Heart right ventricle (tissue), 16 donors: ENCODE measurements at places on chromosomes 3 and 15. TPM values are rescaled to one million over a fixed set of nuclear protein-coding genes. Genes with fewer than 3 reads are reported as not detected.

GRCh38 chr3:115960799-115961198 lies 337.5 kb downstream of the GAP43 start:
- no peak overlapping the region for H3K4me3 ChIP-seq
- H3K4me1 ChIP-seq = no peaks in the 10 kb centered on the region
- no peaks in the 10 kb centered on the region for H3K36me3 ChIP-seq
- H3K27me3 ChIP-seq = no peaks in the 10 kb centered on the region

DNA sequence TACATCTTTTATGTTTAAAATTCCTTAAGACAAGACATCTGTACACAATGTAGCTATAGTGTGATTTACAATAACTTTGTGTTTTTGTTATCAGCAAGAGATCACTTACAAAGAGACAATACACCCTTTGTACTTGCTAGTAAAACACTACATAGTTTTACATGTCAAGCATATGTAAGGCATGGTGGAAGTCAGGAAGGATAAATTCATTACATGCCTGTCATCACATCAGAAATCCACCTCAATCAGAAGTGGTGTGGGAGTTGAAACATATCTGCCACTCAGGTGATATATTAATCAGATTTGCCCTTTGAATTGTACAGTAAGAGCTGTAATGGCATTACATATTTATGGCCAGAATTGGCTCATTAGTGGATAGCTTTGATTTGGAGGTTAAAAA lies 95.5 kb downstream of the MBNL1 start:
- H3K36me3 ChIP-seq = no peaks in the 10 kb centered on the region
- DNase-seq = no peak
- H3K27me3 ChIP-seq = no peaks in the 10 kb centered on the region

GRCh38 chr3:186406669-186407635 lies 44.9 kb upstream of the DGKG start:
- no peaks in the 10 kb centered on the region for H3K36me3 ChIP-seq
- peak overlapping the region; percentile 78 for H3K27ac ChIP-seq
- H3K4me1 ChIP-seq = peaks cover 20% of the 10 kb centered on the region
- H3K27me3 ChIP-seq = no peaks in the 10 kb centered on the region
- H3K4me3 ChIP-seq = no peak overlapping the region

DNA sequence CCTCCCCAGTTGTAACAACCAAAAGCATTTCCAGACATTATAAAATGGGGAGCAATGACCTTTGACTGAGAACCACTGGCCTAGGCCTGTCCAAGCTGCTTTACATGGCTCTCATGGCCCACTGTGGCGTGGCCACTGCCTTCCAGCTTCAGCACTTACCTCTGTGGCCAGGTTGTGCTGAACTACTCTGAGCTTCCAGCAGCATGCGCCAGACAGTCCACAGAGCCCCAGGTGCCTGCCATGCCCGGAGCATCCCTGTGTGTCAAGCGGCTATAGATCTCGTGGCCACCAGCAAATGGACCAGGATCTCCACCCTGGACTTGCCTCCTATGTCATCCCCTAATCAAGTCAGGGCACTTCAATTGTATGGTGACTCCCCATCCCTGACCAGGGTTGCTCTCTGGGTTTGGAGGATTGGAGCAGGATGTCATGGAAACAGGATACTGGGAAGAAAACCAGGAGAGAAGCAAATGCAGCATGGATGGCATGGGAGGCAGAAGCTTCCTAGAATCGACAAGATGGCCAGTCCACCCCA lies 199.7 kb downstream of the UACA start:
- peaks cover 7% of the 10 kb centered on the region for H3K4me1 ChIP-seq
- DNase-seq = no peak
- peaks cover 13% of the 10 kb centered on the region for H3K27me3 ChIP-seq
- no peaks in the 10 kb centered on the region for H3K36me3 ChIP-seq
- no peak overlapping the region for H3K27ac ChIP-seq
- no peak overlapping the region for H3K4me3 ChIP-seq

GRCh38 chr3:10262027-10262426 lies 13.8 kb downstream of the TATDN2 start:
- DNase-seq = no peak
- peaks cover 89% of the 10 kb centered on the region for H3K36me3 ChIP-seq
- H3K27ac ChIP-seq = no peak overlapping the region
- no peaks in the 10 kb centered on the region for H3K27me3 ChIP-seq
- H3K4me3 ChIP-seq = no peak overlapping the region

- no peaks in the 10 kb centered on the region for H3K36me3 ChIP-seq
- H3K4me1 ChIP-seq = peaks cover 57% of the 10 kb centered on the region
- no peaks in the 10 kb centered on the region for H3K27me3 ChIP-seq
- peak; percentile 53 for DNase-seq
These were observed 145.4 kb downstream of the KLHL25 start for GRCh38 chr15:85649372-85649771.

- H3K4me3 ChIP-seq = no peak overlapping the region
- H3K27ac ChIP-seq = peak overlapping the region; percentile 78
- H3K36me3 ChIP-seq = no peaks in the 10 kb centered on the region
- peak; percentile 85 for DNase-seq
- H3K4me1 ChIP-seq = no peaks in the 10 kb centered on the region
These were observed 24.4 kb upstream of the FRMD4B start for GRCh38 chr3:69410301-69410700.

DNA sequence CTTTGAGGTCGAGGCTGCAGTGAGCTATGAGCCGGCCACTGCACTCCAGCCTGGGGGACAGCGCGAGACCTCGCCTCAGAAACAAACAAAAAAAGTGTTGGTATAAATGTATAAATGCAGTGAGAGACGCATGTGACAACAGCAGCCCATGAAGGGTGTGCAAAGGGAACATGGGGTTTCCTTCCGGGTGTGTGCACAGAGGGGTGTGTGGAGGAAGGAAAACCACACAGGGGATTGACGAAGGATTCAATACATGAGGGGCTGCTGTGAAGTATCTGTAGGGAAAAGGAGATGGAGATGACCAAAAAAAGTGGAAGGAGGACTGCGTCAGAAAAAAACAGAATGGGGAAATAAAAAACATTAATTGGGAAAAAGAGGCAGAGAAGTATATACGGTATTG lies 1.1 kb downstream of the MTFMT start:
- no peaks in the 10 kb centered on the region for H3K27me3 ChIP-seq
- H3K27ac ChIP-seq = peak overlapping the region; percentile 42
- no peaks in the 10 kb centered on the region for H3K36me3 ChIP-seq

- no peaks in the 10 kb centered on the region for H3K36me3 ChIP-seq
- no peaks in the 10 kb centered on the region for H3K27me3 ChIP-seq
- no peak overlapping the region for H3K27ac ChIP-seq
- no peak overlapping the region for H3K4me3 ChIP-seq
These were observed 292.5 kb upstream of the SATB1 start for GRCh38 chr3:18717598-18717997.

GRCh38 chr15:93895976-93896770 lies 335.2 kb upstream of the MCTP2 start:
- no peak overlapping the region for H3K4me3 ChIP-seq
- DNase-seq = no peak
- no peaks in the 10 kb centered on the region for H3K4me1 ChIP-seq
- H3K27ac ChIP-seq = no peak overlapping the region

GRCh38 chr3:37990527-37990926 lies at the start of gene VILL:
Gene VILL, plus strand, starts transcription at chr3:37990786. Its CDS starts 2,887 bp downstream, at chr3:37993673.
- DNase-seq = no peak
- H3K27ac ChIP-seq = no peak within 1 kb of the TSS
- peaks cover 38% of the 10 kb centered on the region for H3K4me1 ChIP-seq
- H3K4me3 ChIP-seq = no peak within 1 kb of the TSS

DNA sequence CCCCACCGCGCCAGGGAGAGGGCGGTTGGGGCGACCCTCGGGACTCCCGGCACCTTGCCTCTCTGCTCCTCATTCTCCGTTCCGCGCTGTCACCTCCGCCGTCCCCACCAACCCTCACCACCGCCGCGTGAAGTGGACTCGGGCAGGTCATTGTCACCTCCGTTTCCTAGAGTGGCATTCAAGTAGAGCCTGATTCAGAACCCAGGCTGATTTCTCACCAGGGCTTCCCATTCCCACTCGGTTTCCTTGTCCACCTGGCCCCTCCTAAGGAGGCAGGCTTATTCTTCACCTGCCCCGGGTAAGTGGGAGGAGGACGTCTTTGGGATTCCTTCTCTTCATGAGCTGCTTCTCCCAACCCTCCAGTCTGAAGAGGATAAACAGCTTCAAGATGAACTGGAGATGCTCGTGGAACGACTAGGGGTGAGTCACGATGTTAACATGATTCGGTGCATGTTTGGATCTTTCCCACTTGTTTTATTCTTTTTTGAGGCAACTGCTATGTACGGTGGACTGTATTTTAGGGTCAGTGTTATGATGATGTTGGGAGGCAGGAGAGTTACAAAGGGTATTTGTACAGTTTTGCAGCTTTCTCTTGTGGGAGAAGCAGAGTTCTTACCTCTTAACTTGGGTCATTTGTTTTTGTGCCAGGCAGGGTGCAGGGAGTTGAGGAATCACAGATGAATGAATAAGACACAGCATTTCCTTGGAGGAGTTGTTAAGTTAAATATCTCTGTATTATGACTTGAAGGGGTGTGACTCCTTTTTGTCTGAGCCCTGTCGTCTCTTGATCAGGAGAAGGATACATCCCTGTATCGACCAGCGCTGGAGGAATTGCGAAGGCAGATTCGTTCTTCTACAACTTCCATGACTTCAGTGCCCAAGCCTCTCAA lies 692 bp downstream of the PSMD2 start:
- peak overlapping the region; percentile 96 for H3K4me3 ChIP-seq
- H3K36me3 ChIP-seq = peaks cover 20% of the 10 kb centered on the region
- H3K4me1 ChIP-seq = peaks cover 5% of the 10 kb centered on the region

DNA sequence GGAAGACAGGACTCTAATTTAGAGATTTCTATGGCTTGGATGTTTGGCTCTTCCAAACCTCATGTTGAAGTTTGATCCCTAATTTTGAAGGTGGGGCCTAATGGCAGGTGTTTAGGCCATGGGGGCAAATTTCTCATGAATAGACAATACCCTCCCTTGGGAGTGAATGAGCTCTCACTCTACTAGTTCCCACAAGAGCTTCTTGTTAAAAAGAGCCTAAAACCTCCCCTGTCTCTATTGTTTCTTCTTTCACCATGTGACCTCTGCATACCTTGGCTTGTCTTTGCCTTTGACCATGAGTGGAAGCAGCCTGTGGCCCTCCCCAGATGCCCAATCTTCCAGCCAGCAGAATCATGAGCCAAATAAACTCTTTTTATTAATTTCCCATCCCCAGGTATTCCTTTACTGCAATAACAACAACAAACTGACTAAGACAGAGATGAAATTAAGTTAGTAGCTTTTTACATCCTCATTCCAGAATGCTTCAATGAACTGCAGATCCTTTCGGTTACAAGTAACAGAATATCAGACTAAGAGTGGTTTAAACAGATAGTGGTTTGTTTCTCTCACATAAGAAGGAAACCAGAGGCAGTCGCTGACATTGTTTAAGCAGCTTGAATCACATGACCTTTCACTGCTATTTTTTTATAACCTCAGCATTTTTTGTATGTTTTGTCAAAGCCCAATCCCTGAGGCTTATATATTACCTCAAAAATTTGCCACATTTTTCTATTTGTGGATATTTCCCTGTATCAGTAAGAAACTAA lies 1013.3 kb upstream of the SEMA6D start:
- DNase-seq = no peak
- no peaks in the 10 kb centered on the region for H3K27me3 ChIP-seq
- no peak overlapping the region for H3K4me3 ChIP-seq
- no peaks in the 10 kb centered on the region for H3K36me3 ChIP-seq
- H3K27ac ChIP-seq = no peak overlapping the region
- H3K4me1 ChIP-seq = no peaks in the 10 kb centered on the region

GRCh38 chr3:107523289-107523538 lies 452 bp downstream of the BBX start:
- H3K4me3 ChIP-seq = peak overlapping the region; percentile 88
- peak overlapping the region; percentile 96 for H3K27ac ChIP-seq
- no peaks in the 10 kb centered on the region for H3K27me3 ChIP-seq
- DNase-seq = peak; percentile 23

- DNase-seq = no peak
- H3K4me1 ChIP-seq = no peaks in the 10 kb centered on the region
- H3K36me3 ChIP-seq = no peaks in the 10 kb centered on the region
- no peaks in the 10 kb centered on the region for H3K27me3 ChIP-seq
- no peak overlapping the region for H3K4me3 ChIP-seq
- no peak overlapping the region for H3K27ac ChIP-seq
These were observed 912.4 kb upstream of the EPHA6 start for GRCh38 chr3:95901948-95902347.

DNA sequence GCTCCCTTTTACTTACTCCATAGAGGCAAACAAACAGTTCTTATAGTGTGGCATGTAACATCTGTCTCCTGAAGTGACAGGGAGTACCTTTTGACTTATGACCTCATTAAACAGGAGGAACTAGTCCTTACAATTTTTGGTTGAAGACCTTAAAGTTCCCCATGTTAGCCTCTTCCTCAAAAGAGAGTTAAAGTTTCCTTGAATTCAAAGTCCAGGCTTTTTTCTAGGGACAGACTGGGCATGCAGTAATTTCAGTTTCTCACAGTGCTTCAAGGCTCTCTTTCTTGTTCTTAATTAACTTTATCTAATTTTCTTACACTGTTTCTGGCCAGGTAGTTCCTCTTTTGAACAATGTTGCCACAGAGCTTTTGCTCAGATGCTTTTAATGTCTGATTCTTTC lies 12.1 kb downstream of the GOLM2 start:
- H3K27ac ChIP-seq = no peak overlapping the region
- H3K4me1 ChIP-seq = no peaks in the 10 kb centered on the region
- DNase-seq = no peak
- no peaks in the 10 kb centered on the region for H3K27me3 ChIP-seq
- no peak overlapping the region for H3K4me3 ChIP-seq

DNA sequence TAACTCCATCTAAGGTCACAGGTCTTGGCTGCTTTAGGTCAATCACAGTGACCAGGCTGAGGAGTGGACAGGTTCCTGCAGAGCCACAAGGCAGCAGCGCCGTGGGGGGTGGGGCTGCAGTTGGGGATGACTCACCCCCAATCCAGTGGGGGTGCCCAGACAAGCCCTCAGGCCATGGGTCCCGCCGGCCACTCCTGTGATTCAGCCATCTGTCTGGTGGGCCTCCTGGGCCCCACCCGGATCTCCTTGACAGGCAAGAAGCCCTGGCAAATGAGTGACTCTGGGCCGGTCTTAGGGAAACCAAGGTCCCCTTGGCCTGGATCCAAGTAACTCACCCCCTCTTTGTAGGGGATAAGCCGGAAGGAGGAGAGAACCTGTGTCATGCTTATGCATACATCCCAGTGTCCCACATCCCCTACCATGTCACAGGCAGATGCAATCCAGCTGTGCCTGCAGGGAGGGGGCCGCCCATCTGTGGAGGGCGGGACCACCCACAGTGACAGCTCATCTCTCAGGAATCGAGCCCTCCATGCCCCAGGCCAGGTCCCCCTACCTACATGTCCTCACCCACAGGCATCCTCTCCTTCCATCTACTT lies 495 bp upstream of the COL7A1 start:
- H3K4me3 ChIP-seq = peak overlapping the region; percentile 55
- DNase-seq = no peak
- no peak overlapping the region for H3K27ac ChIP-seq
- H3K4me1 ChIP-seq = peaks cover 60% of the 10 kb centered on the region

GRCh38 chr15:33810806-33811205 lies 157.5 kb upstream of the CHRM5 start:
- no peaks in the 10 kb centered on the region for H3K36me3 ChIP-seq
- H3K4me1 ChIP-seq = no peaks in the 10 kb centered on the region
- no peak overlapping the region for H3K4me3 ChIP-seq

GRCh38 chr15:36278219-36278618 lies 301.2 kb upstream of the CDIN1 start:
- no peak overlapping the region for H3K4me3 ChIP-seq
- no peaks in the 10 kb centered on the region for H3K36me3 ChIP-seq
- DNase-seq = no peak
- H3K4me1 ChIP-seq = no peaks in the 10 kb centered on the region

Gene CSTA
- 5.5 TPM for total RNA-seq

Gene RSRC1
- 24.3 TPM for total RNA-seq

Gene EXD1
- not detected for total RNA-seq

Gene HES1
- 15.7 TPM for total RNA-seq

Gene ZBED2
- total RNA-seq = not detected

Gene CLCN2
- 1.3 TPM for total RNA-seq

Gene ROBO2
- total RNA-seq = 0.15 TPM

Gene MCF2L2
- 0.40 TPM for total RNA-seq
